ENCODE measurements at places on chromosomes 7 and 10. TPM values are rescaled to one million over a fixed set of nuclear protein-coding genes. Genes with fewer than 3 reads are reported as not detected.

- H3K27ac ChIP-seq: no peak overlapping the region
- H3K4me1 ChIP-seq: no peaks in the 10 kb centered on the region
- DNase-seq: no peak
- no peaks in the 10 kb centered on the region for H3K27me3 ChIP-seq
- H3K4me3 ChIP-seq: no peak overlapping the region
Measured at GRCh38 chr7:36182854-36183604, 30.0 kb downstream of the EEPD1 start.

- peaks cover 2% of the 10 kb centered on the region for H3K36me3 ChIP-seq
- H3K4me1 ChIP-seq: peaks cover 21% of the 10 kb centered on the region
- H3K27ac ChIP-seq: no peak overlapping the region
- H3K27me3 ChIP-seq: peaks cover 81% of the 10 kb centered on the region
- no peak for DNase-seq
- H3K4me3 ChIP-seq: no peak overlapping the region
Measured at GRCh38 chr7:27091105-27091504, 4.7 kb downstream of the HOXA1 start.

DNA sequence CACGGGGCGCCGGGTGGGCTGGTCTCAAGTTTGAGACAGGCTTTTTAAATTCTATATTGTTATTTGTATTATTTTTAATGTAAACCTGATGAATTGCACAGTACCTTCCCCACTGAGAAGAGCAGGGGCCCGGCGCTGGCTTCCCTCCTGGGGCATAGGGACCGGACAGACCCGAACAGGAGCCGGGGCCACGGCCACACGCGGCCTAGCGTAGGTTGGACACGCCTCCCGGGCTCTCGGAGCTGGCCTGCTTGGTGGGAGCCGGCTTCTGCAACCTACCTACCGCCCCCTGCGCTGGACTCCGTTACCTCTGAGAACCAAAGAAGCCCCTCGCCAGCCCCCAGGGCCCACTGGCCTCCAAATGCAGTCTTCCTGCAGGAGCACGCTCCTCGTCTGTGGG lies 19.8 kb upstream of the LANCL2 start:
- no peaks in the 10 kb centered on the region for H3K4me1 ChIP-seq
- no peak overlapping the region for H3K27ac ChIP-seq
- no peak for DNase-seq
- peaks cover 7% of the 10 kb centered on the region for H3K27me3 ChIP-seq

DNA sequence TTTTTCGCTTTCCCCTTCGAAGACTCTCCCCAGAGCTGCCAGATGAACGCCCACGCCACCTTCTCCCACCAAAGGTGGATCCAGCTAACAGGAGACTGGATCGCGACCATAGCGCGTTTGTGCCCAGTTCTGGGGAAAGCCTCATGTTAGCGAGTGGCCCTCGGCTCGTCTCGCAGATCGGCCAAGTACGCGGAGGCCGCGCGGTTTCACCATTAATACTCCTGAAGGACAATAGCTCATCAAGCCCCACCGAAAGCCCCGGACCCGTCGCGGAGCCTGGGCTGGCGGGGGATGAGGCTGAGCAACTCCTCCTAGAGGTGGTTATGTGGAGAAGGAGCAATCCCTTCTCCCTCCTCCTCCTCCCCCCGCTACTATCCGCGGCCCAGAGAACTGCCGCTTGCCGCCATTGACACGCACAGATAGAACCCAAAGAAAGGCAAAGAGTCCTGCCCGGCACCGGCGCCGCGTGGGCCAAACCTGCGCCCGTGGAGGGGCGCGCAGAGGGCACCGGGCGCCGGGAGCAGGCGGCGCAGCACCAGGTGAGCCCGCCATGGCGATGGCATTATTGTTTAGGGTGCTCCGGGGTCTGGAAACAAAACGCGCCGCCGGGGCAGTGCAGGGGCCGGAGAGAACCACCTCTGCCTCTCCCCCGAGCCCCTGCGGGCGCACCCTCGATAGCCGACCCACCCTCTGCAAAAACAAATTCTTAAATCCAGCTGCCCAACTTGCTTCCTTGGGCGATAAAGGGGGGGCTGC lies at the start of gene MACROH2A2:
MACROH2A2 (plus strand) TSS at position 385 of the 756 bp plus-strand sequence. CDS start 22,813 bp downstream, outside the sequence.
- no peaks in the 10 kb centered on the region for H3K36me3 ChIP-seq
- peaks cover 15% of the 10 kb centered on the region for H3K4me1 ChIP-seq
- H3K4me3 ChIP-seq: peak within 1 kb of the TSS; percentile 73
- no peak within 1 kb of the TSS for H3K27ac ChIP-seq
- H3K27me3 ChIP-seq: peaks cover 60% of the 10 kb centered on the region
- DNase-seq: peak; percentile 26

GIGYF1 gene
- 42.1 TPM for total RNA-seq

BRAT1 gene
- 39.4 TPM for total RNA-seq

INMT gene
- total RNA-seq: not detected

MYL7 gene
- not detected for total RNA-seq

- no peak overlapping the region for H3K4me3 ChIP-seq
- H3K27ac ChIP-seq: no peak overlapping the region
- H3K36me3 ChIP-seq: no peaks in the 10 kb centered on the region
Measured at GRCh38 chr7:157056246-157056645, 45.8 kb upstream of the MNX1 start.

GPER1 gene
- not detected for total RNA-seq

DNA sequence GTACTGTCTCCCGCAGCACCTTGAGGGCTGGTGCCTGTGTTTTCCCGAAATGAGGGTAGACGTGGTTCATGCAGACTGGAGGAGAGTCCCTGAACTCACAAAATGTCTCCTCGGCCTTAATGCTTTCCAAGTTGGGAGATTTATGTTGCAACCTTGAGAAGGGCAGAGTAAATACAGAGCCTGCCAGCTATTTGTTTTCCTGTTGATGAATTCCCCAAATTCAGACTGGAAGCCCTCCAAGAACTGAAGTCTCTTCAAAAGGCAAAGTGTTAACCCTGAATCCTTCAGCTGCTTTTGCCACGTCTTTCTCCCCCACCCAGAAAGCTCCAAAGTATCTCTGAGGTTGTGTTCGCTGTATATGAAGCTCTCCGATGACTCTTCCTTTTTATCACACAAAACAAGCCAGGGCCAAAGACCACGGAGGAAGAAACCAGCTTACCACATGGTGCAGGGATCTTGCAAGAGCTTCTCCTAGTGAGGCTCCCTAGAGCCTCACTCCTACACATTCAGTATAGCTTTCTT lies 254.7 kb upstream of the NFE2L3 start:
- no peak for DNase-seq
- peaks cover 17% of the 10 kb centered on the region for H3K27me3 ChIP-seq
- peaks cover 35% of the 10 kb centered on the region for H3K4me1 ChIP-seq
- H3K4me3 ChIP-seq: no peak overlapping the region
- no peaks in the 10 kb centered on the region for H3K36me3 ChIP-seq

GRCh38 chr10:59635502-59636290 lies 74.0 kb downstream of the SLC16A9 start:
- peaks cover 20% of the 10 kb centered on the region for H3K27me3 ChIP-seq
- no peaks in the 10 kb centered on the region for H3K36me3 ChIP-seq
- no peak overlapping the region for H3K4me3 ChIP-seq
- no peak overlapping the region for H3K27ac ChIP-seq
- DNase-seq: no peak
- H3K4me1 ChIP-seq: no peaks in the 10 kb centered on the region

DNA sequence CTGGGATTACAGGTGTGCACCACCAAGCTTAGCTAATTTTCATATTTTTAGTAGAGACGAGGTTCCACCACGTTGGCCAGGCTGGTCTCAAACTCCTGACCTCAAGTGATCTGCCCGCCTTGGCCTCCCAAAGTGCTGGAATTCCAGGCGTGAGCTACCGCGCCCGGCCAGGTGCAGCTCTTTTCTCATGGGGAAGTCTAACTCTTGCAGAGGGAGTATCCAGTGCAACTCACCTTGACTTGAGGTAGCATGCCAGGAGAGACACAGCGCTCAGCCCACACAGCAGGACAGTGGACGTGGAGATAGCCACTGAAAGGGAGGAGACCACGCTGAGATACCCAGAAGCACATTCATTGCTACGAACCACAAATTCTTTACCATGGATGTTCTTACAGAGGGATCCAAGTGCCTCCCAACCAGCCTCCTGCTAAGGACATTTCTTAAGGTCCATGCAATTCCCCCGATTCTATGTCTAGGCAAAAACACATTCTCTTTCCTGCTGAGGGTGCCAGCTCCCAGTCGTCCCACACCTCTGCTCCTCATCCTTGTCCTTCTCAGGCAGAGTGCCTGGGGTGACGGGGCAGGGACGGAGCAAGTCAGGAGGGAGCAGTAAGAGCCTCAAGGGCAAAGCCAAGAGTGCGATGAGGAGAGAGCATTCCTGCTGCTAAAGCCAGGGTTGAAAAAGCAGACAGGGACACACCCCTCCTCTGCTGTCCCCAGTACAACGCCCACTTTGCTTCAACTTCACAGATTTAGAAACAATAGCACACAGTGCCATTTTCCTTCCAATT lies 21.0 kb downstream of the IL15RA start:
- no peak for DNase-seq
- H3K4me3 ChIP-seq: no peak overlapping the region
- H3K27ac ChIP-seq: no peak overlapping the region
- H3K4me1 ChIP-seq: no peaks in the 10 kb centered on the region
- peaks cover 41% of the 10 kb centered on the region for H3K36me3 ChIP-seq

DNA sequence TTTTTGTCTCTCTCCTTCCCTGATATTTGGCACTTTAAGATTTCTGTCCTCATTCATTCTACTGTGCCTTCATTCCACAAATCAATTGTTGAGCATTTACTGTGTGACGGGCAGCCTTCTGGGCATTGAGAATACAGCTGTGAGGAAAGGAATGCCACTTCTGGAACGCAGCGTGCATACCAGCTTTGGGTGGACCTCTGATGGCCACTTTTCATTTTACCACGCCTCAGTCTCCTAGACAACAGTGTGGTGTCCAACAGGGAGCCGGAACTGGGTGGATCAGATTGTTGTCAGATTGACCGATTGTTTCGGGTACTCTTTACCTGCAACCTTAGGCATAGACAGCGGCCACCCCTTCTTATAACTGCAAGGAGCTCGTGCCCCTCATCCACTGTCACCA lies 222.7 kb upstream of the DPP6 start:
- no peaks in the 10 kb centered on the region for H3K4me1 ChIP-seq
- H3K27ac ChIP-seq: no peak overlapping the region
- H3K36me3 ChIP-seq: no peaks in the 10 kb centered on the region
- DNase-seq: no peak
- H3K4me3 ChIP-seq: no peak overlapping the region

DNA sequence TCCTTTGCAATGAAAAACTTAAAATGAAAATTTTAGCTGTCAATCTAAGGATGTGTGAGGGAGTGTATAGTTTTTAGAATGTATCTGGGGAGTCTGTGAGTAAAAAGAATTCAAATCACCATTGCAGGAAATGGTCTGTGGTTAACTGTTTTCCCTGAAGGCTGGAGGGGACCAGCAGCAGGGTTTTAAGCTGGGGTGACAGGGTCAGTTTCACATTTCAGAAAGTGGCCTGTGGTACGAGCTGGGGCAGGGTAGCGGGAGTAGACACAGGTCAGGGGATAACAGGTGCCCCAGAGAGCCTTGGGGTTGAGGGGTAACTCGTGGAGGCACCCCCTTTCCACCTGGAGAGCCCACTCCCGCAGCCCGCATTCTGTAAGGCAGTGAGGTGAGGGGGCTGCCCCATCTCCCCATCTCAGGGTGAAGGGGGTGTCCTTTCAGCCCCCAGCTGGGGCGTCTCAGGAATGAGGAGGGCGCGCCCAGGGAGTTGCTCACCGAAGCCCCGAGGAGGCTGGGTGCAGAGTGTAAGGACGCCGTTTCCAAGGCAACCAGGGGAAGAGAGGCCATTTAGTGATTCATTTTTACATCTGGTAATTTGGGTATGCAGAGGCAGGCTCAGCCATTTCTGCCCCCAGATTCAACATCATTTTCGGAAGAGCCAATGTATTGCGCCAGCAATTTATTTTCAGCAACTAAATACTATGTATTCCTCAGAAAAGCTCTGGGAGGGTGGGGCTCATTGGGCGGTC lies 168.9 kb downstream of the SLIT1 start:
- peaks cover 31% of the 10 kb centered on the region for H3K4me1 ChIP-seq
- no peaks in the 10 kb centered on the region for H3K36me3 ChIP-seq
- H3K4me3 ChIP-seq: peak overlapping the region; percentile 69
- DNase-seq: peak; percentile 63

OR9A2 gene
- total RNA-seq: not detected

- no peak for DNase-seq
- H3K4me1 ChIP-seq: no peaks in the 10 kb centered on the region
- H3K27me3 ChIP-seq: no peaks in the 10 kb centered on the region
Measured at GRCh38 chr10:58967551-58968388, 208.7 kb upstream of the PHYHIPL start.

DNA sequence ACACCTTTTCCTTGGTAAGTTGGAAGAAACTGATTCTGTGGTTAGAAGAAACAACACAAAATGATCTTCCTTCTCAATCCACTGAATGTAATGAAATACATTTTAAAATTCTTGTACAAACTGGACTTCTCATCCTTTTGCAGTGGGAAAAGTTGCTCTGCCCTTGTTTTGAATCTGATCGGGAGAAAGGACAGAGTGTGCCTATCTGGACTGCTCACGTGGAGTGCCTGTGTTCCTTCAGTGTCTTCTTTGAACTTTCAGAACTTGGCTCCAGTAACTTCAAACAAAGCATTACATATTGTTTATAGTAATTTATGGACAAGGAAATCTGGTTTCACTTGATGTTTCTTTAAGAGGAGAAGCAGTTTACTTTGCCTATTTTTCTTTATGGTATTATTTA lies 17.1 kb downstream of the SLC26A3 start:
- no peak for DNase-seq
- peaks cover 7% of the 10 kb centered on the region for H3K27me3 ChIP-seq
- H3K4me3 ChIP-seq: no peak overlapping the region
- no peaks in the 10 kb centered on the region for H3K36me3 ChIP-seq

DNA sequence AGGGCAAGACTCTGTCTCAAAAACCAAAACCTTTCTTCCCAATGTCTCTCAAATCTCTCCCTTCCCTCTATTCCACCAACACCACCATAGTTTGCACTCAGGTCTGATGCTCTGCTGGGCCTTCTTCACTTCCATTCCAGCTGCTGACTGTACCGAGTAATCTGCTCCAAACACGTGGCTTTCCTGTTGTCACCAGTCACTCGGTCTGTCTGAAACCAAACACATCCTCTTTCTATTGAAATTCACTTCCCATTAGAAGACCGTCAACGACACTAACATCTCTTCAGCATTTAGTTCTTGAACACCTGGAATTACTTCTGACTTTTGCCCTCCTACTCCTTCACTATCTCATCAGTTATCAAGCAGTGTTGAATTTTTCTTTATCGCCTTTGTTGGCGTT lies 4.7 kb upstream of the NRF1 start:
- no peak overlapping the region for H3K27ac ChIP-seq
- DNase-seq: no peak
- peaks cover 28% of the 10 kb centered on the region for H3K4me1 ChIP-seq
- no peaks in the 10 kb centered on the region for H3K27me3 ChIP-seq

- no peaks in the 10 kb centered on the region for H3K36me3 ChIP-seq
- H3K27me3 ChIP-seq: peaks cover 4% of the 10 kb centered on the region
- H3K27ac ChIP-seq: no peak overlapping the region
- H3K4me3 ChIP-seq: no peak overlapping the region
- DNase-seq: no peak
Measured at GRCh38 chr10:71136036-71136721, 76.2 kb upstream of the UNC5B start.

- no peaks in the 10 kb centered on the region for H3K27me3 ChIP-seq
- H3K4me3 ChIP-seq: no peak overlapping the region
- peaks cover 2% of the 10 kb centered on the region for H3K4me1 ChIP-seq
Measured at GRCh38 chr10:122404576-122404975, 30.1 kb downstream of the PLEKHA1 start.

GRID1 gene
- total RNA-seq: not detected

GRCh38 chr10:15859906-15860691 lies at the start of gene MINDY3:
MINDY3 (minus strand) TSS chr10:15860507; CDS start chr10:15860299, 208 bp downstream.
- peak within 1 kb of the TSS; percentile 97 for H3K4me3 ChIP-seq
- H3K4me1 ChIP-seq: peaks cover 24% of the 10 kb centered on the region
- H3K27me3 ChIP-seq: peaks cover 9% of the 10 kb centered on the region
- peak within 1 kb of the TSS; percentile 95 for H3K27ac ChIP-seq
- H3K36me3 ChIP-seq: peaks cover 17% of the 10 kb centered on the region
- DNase-seq: peak; percentile 89
